Stimulated activated CD8-positive, alpha-beta memory T cell treated with anti-CD3 and anti-CD28 coated beads, Interleukin-7, amount 100 ng/mL, for 1 hour (primary cell): ENCODE measurements at places on chromosomes 4 and X.

GRCh38 chrX:9724711-9725110, 40.9 kb downstream of the GPR143 start:
- DNase-seq = no peak

GRCh38 chrX:101385026-101385684, 836 bp downstream of the BTK start:
- no peak for DNase-seq

GRCh38 chrX:47484885-47485284, 1.9 kb upstream of the ZNF41 start:
- no peak for DNase-seq

GRCh38 chr4:21952549-21952948, 4.0 kb upstream of the KCNIP4 start:
- DNase-seq = no peak

DNA sequence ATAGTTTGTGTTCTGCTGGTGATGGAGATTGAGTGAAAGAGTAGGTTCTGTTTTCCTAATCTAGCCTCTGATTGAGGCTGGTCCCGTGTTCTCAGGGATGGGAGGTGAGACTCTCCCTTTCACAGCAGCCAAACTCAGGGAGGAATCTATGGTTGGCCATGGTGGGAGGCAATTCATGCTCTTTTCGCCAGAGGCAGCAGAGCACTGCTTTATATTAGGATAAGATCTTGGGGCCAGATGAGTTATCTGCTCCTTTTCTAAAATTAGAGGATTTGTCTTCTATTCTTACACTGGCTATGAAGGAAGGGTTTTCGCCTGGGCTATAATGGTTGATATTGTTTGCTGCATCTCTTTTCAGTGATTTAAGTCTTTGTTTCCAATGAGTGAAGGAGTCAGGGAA, 63.9 kb upstream of the NLGN4X start:
- DNase-seq = no peak

GRCh38 chrX:75603833-75604232, 81.0 kb upstream of the ZDHHC15 start:
- no peak for DNase-seq
